ENCODE measurements at places on chromosomes 11 and 22. TPM values are rescaled to one million over a fixed set of nuclear protein-coding genes. Genes with fewer than 3 reads are reported as not detected.

The RIMBP3C gene
- total RNA-seq, result 0.22 TPM

The TRIM29 gene
- total RNA-seq, result 0.57 TPM

The BTG4 gene
- total RNA-seq, result not detected

The FGF4 gene
- not detected for total RNA-seq

The SLC22A12 gene
- total RNA-seq, result not detected

The OR52E2 gene
- total RNA-seq, result not detected

Data from placental pericyte (primary cell).